ENCODE measurements at places on chromosomes 2 and 18. TPM values are rescaled to one million over a fixed set of nuclear protein-coding genes. Genes with fewer than 3 reads are reported as not detected.
A peak's percentile ranks its signal among the peaks of the same experiment; 100 is the strongest.

- H3K27ac ChIP-seq, result no peak overlapping the region
- DNase-seq, result no peak
- no peaks in the 10 kb centered on the region for H3K4me1 ChIP-seq
- H3K4me3 ChIP-seq, result no peak overlapping the region
Measured at GRCh38 chr18:53796040-53796729, 428.3 kb downstream of the MBD2 start.

DNA sequence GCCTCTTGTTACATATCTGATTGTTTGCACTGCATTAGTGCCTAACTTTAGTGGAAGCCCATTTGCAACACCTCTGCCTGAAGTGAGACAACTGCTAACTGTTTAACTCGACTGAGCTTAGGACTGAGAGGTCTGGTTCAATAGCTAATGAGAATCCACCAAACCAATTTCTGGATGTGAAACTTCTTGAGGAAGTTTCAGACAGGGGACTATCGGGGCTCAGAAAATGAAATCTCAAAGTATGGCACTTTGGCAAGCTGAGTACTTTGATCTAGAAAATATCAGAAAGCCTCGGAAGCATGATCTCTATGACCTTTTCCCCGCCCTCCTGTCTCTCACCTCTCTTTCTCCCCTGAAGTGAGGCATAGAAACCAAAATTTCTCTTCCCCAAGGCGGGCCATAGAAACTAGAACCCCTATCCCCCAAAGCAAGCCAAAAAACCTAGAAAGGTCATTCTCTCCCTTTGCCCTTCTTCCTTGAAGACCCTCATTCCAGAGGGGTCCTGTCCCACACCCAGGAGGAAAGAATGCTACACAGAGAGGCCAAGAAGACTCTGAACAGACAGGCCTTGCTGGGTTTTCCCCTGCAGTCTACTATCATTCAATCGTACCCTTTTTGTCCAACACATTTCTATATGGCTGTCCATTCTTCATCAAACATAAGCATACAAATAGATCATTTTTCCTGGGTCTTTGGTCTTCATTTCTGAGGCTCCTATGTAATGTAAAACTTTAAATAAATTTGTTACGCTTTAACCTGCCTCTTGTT, 69.6 kb upstream of the CREB1 start:
- H3K27me3 ChIP-seq, result peaks cover 3% of the 10 kb centered on the region
- DNase-seq, result no peak
- H3K4me3 ChIP-seq, result no peak overlapping the region

DNA sequence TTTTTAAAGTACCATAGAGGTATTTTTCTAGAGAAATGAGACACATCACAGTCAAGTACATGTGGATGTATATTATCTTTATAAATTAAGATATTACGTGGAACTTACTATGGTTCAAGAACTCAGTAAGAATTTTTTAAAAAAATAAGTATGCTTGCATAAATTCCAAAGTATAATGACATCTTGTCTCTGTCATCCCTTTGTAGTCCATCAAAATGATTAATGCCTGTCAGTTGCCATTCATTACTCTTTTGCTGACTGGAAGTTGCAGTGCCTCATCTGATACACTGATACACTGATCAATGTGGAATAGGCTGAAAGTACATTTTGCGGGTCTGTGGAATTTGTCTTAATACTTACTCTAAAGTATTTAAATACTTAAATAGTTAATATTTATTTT, 177.2 kb downstream of the GALNT13 start:
- H3K27me3 ChIP-seq, result no peaks in the 10 kb centered on the region
- DNase-seq, result no peak
- H3K4me1 ChIP-seq, result no peaks in the 10 kb centered on the region
- H3K27ac ChIP-seq, result no peak overlapping the region

- H3K4me3 ChIP-seq, result peak overlapping the region; percentile 95
- peaks cover 6% of the 10 kb centered on the region for H3K27me3 ChIP-seq
- H3K36me3 ChIP-seq, result peaks cover 3% of the 10 kb centered on the region
- peaks cover 24% of the 10 kb centered on the region for H3K4me1 ChIP-seq
- DNase-seq, result peak; percentile 34
Measured at GRCh38 chr2:86622519-86623042, 1.1 kb downstream of the RNF103 start.

- no peak for DNase-seq
- H3K27me3 ChIP-seq, result peaks cover 3% of the 10 kb centered on the region
- H3K4me3 ChIP-seq, result no peak overlapping the region
- H3K36me3 ChIP-seq, result peaks cover 22% of the 10 kb centered on the region
Measured at GRCh38 chr2:174350018-174350417, 15.3 kb downstream of the SP9 start.

The TSPYL6 gene
- polyA plus RNA-seq, result not detected

The PLCD4 gene
- polyA plus RNA-seq, result not detected

The RAB6C gene
- polyA plus RNA-seq, result not detected

DNA sequence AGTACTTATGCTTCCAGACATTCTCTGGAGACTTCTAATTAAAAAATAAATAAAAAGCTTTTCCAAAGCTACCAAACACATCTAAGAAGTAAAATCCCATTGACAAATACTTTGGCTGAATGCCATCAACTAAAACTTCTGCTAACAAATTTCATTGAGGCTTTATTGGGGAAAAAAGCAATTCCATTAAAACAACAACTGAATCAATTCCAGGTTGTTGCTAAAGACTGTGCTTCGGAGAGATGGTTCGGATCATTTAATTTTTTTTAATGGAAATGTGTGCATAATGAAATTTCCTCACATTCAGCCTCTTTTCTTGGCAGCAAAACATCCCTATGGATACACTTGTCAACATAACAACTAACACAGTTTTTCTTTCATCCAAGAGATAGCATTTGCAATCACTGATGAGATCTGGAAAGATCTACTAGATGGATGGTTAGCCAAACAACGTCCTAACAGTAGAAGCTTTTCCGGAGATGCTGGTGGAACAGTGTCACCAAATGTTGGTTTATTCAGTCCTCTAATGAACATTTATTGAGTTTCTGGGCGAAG, 446.1 kb upstream of the FAM98A start:
- peaks cover 2% of the 10 kb centered on the region for H3K27me3 ChIP-seq
- H3K4me3 ChIP-seq, result no peak overlapping the region
- H3K36me3 ChIP-seq, result no peaks in the 10 kb centered on the region
- DNase-seq, result no peak
- no peaks in the 10 kb centered on the region for H3K4me1 ChIP-seq
- H3K27ac ChIP-seq, result no peak overlapping the region

The GALR1 gene
- polyA plus RNA-seq, result not detected

The CHST9 gene
- not detected for polyA plus RNA-seq

DNA sequence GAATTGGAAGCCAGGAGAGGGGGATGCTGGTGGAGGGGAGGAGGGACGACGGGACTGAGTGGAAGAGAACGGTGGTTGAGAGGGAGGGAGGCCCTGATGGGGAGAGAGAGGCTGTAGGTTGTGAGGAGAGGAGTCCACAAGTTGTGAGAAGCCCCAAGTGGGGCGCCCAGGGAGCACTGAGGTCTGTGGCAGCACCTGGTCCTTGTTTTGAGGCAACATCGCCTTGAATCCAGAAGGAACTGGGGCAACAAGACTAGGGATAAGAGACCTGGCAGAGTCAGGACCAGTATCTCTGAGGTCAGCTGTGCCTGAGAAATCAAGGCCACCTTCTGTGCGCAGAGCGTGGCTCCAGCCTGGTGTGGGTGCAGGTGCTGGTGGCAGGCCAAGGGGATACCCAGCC, 1.1 kb downstream of the PRR30 start:
- peaks cover 18% of the 10 kb centered on the region for H3K4me1 ChIP-seq
- no peak overlapping the region for H3K4me3 ChIP-seq
- no peak for DNase-seq
- H3K27ac ChIP-seq, result no peak overlapping the region
- no peaks in the 10 kb centered on the region for H3K36me3 ChIP-seq

- DNase-seq, result peak; percentile 46
- peaks cover 22% of the 10 kb centered on the region for H3K27me3 ChIP-seq
- peak overlapping the region; percentile 93 for H3K4me3 ChIP-seq
- H3K36me3 ChIP-seq, result no peaks in the 10 kb centered on the region
- peaks cover 42% of the 10 kb centered on the region for H3K4me1 ChIP-seq
- peak overlapping the region; percentile 61 for H3K27ac ChIP-seq
Measured at GRCh38 chr2:19362755-19363473, 4.5 kb upstream of the OSR1 start.

- H3K4me1 ChIP-seq, result peaks cover 38% of the 10 kb centered on the region
- H3K36me3 ChIP-seq, result no peaks in the 10 kb centered on the region
- DNase-seq, result no peak
- no peak overlapping the region for H3K27ac ChIP-seq
- no peak overlapping the region for H3K4me3 ChIP-seq
- peaks cover 15% of the 10 kb centered on the region for H3K27me3 ChIP-seq
Measured at GRCh38 chr2:8590938-8591337, 90.9 kb upstream of the ID2 start.

The RTKN gene
- 5.8 TPM for polyA plus RNA-seq

The CAPN14 gene
- polyA plus RNA-seq, result not detected

The SETBP1 gene
- 4.3 TPM for polyA plus RNA-seq

DNA sequence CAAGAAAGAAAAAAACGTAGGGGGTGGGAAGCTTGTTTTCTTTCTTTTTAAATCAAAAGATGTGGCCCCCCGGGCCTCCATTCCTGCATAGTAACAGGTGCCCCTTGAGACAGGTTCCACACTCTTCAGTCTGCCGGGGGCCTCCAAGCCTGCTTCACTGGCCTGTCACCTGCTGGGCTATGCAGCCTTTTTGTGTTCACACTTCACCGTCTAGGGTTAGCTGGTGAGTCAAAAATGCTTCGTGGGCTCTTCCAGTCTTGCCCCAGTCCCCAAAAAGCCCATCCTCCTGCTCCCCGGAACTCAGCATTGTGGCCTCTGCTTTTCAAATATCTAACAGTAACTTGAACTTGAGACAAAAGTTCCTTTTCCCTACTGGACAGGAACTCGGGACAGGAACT, 67.9 kb downstream of the POLR1A start:
- no peak for DNase-seq
- peaks cover 11% of the 10 kb centered on the region for H3K36me3 ChIP-seq
- H3K27ac ChIP-seq, result peak overlapping the region; percentile 98
- peaks cover 30% of the 10 kb centered on the region for H3K27me3 ChIP-seq

- no peaks in the 10 kb centered on the region for H3K36me3 ChIP-seq
- H3K4me3 ChIP-seq, result no peak overlapping the region
- no peak overlapping the region for H3K27ac ChIP-seq
- DNase-seq, result no peak
Measured at GRCh38 chr2:129482626-129483025, 496.8 kb upstream of the RAB6C start.

DNA sequence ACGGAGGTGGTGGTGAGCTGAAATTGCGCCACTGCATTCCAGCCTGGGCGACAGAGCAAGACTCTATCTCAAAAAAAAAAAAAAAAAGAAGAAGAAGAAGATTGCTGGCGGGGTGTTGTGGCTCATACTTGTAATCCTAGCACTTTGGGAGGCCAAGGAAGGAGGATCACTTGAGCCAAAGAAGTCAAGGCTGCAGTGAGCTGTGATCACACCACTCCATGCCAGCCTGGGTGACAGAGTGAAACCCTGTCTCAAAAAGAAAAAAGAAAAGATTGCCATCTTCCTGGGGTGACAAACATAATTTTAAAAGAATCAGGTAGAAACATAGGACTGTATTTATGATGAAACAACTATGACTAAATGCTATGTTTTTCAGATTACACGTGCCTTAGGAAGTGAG, 55.1 kb upstream of the EML4 start:
- H3K4me1 ChIP-seq, result peaks cover 4% of the 10 kb centered on the region
- H3K27ac ChIP-seq, result peak overlapping the region; percentile 66
- H3K4me3 ChIP-seq, result no peak overlapping the region
- no peaks in the 10 kb centered on the region for H3K36me3 ChIP-seq
- peaks cover 3% of the 10 kb centered on the region for H3K27me3 ChIP-seq

The SYT4 gene
- polyA plus RNA-seq, result not detected

DNA sequence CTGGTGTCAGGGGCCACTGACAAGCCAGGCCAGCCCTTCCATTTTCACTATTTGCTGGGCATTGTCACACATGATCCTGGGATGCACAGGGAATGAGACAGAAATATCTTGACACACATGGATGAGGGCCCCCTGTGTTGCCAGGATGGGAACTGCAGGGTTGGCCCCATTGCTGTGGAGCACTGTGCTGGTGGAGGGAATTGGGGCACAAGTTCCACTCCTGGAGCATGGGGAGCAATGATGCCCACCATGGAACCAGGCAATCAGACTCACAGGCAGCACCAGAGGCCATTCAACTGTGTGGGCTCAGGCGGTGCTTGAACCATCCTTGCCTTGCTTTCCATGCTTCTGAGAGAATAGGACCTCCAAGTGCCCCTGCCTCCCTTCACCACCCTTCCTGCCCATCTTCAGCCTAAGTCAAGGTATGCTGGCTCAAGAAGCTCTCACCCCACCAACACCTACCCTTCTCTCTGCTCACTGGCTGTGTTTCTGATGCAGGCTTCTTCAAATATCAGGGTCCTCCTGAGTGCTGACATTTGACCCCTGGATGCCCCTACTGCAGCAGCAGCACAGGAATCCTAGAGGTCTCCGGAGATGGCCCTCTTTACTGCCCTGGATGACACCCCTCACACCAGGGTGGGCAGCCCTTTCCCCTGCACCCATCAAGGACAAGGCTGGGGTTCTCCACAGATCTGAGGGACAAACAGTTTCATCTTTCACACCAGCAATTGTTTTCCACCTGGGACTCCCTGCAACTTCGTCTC, 11.0 kb downstream of the ADRA2B start:
- H3K4me1 ChIP-seq, result no peaks in the 10 kb centered on the region
- H3K27ac ChIP-seq, result no peak overlapping the region
- peaks cover 7% of the 10 kb centered on the region for H3K36me3 ChIP-seq
- no peak overlapping the region for H3K4me3 ChIP-seq

- H3K27me3 ChIP-seq, result peaks cover 6% of the 10 kb centered on the region
- DNase-seq, result peak; percentile 56
- no peaks in the 10 kb centered on the region for H3K36me3 ChIP-seq
Measured at GRCh38 chr2:207165121-207166038, at the start of gene KLF7. Gene KLF7 (minus strand): TSS chr2:207165948. CDS start chr2:207165568, 380 bp downstream.

The KCNS3 gene
- polyA plus RNA-seq, result not detected

GRCh38 chr18:3485153-3486149, 35.5 kb downstream of the TGIF1 start:
- H3K4me1 ChIP-seq, result no peaks in the 10 kb centered on the region
- H3K27me3 ChIP-seq, result peaks cover 3% of the 10 kb centered on the region
- no peak for DNase-seq
- H3K36me3 ChIP-seq, result no peaks in the 10 kb centered on the region
- no peak overlapping the region for H3K4me3 ChIP-seq
- H3K27ac ChIP-seq, result no peak overlapping the region

DNA sequence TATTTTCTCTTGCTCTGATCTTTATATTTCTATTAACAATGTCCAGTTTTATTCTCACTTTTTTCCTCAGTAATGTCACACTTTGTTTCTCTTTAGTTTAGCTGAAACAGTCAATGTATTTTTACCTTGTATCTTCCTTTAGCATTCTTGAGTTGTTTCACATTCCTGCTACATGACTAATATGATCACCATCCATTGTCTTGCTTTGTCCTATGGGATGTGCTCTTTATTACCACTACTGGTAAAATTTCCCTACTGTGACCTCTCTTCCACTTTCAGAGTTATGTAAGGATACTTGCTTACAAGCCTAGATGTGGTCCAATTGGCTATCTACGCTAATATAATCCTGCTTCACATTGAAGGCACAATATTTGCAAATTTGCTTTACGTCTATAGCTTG, 457.9 kb downstream of the PIK3C3 start:
- H3K4me1 ChIP-seq, result no peaks in the 10 kb centered on the region
- H3K27ac ChIP-seq, result no peak overlapping the region
- no peak for DNase-seq
- no peaks in the 10 kb centered on the region for H3K36me3 ChIP-seq

The TRIM43 gene
- polyA plus RNA-seq, result not detected
